G401 (cell line): ENCODE measurements at places on chromosomes 5 and 9.

DNA sequence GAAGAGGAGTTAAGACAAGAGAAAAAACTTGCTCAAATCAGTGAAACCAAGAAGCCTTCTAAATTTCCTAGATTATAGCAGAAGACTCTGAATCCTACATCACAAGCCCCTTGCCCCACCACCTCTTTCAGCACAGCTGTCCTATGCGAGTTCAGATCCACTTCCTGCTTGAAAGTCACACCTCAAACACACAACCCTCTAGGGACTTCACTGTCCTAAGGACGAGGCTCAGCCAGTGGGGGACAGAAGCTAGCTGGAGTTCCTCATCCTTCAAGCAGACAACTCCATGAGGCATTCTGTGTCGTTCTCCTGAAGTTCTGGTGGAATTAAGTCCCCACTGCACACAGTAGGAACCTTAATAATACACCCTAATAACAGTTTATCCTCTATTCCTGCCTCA is 44.3 kb downstream of the NRG2 start:
- DNase-seq: no peak

DNA sequence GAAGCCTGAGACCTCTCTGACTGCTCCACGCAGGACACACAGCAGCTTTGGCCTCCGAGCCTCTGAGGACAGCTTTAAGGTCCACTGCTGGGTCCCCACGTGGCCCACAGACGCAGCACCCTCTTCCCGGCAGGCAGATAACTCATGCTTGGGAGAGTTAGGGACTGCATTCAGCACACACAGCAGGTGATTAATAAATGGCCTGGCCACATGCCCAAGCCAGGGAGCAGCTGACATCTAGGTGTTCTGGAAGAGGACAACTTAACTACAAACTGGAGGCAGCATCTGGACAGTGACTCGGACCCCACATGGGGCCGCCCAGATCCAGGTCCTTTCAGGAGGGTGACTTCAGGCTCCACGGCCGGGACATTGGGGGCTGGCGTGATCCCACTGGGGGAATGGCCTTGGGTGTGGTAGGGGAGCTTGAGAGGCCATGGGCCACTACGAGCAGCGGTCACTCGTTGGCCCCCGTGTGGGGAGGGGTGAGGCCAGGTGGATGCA is 11.3 kb downstream of the NINJ1 start:
- DNase-seq: no peak

GRCh38 chr9:96149533-96150280 is 152.3 kb downstream of the HSD17B3 start:
- DNase-seq: no peak

DNA sequence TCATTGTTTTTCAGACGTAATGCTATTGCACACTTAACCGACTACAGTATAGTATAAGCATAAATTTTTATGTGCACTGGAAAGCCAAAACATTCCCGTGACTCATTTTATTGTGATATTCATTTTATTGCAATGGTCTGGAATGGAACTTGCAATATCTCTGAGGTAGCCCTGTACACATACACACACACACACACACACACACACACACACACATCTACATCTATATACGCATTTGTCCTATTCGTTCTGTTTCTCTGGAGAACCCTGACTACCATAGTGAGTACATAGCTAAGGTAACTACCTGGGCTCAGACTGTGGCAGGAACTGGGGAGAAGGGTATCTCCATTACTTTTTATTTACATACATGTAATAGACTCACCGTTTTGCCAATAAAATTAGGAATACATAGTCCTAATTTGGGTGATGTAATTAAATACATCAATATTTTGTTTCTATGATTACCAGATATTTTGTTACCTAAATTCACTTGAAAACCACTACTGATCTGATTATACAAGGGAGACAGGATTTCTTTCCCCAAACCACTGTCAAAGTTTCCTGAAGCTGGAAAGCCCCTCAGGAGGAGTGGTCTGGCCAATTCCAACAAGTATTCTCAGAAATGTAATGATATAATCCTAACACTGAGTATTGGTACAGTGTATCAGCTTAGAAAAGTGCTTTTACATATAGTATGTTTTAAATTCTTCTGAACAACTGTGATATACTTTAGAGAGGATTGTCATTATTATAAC is 74.0 kb upstream of the PLPP1 start:
- no peak for DNase-seq

DNA sequence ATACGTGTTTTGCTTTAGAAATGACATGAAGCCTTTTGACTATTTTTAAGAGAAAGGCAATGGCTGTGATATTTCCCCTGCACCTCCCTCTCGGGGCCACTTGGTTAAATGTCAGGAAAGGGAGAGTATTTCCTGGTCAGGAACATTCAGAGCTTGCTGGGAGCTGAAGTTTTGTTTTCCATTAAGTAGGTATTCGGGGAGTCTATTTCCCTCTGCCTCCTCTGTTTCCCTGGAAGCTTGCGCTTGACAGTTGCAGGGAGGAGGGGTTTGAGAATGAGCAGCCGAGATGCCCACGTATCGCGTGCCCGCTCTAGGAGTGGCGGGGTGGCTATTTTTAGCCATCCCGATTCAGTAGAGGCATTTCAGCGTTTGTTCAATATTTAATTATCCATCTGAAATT is 6.7 kb downstream of the DAB2IP start:
- peak; percentile 77 for DNase-seq

DNA sequence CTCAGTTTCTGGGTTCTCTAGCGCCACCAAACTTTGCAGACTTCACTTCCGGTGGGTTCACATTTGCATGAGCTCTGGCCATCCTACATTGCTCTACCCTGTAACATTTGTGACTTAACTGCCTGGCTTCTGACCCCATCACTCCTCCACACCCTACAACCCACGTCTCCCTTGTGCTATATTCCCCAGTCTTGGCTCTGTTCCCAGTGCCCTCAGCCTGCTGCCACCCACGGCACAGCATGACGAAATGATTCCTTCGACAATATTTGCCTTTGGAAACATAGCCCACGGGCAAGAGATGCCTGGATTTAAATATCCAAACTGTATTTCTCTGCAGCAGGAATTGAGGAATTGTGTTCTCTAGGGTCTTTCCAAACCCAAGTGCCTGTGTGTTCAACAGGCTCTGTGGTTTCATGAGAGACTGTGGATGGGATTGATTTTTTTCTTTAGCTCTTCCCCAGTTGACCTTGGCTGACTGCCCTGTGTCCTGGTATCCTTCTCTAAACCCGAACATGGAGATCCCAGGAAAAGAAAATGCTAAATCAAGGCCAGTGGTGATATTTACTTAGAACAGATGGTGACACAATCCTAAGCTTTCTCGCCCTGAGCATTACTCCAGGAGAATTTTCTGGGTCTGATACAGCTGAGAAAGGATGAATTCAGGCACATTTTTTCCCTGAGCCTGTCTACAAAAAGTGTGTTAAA is 44.4 kb upstream of the GRIA1 start:
- DNase-seq: no peak

- DNase-seq: no peak
Observed at GRCh38 chr9:72193478-72193881, 44.2 kb downstream of the GDA start.

DNA sequence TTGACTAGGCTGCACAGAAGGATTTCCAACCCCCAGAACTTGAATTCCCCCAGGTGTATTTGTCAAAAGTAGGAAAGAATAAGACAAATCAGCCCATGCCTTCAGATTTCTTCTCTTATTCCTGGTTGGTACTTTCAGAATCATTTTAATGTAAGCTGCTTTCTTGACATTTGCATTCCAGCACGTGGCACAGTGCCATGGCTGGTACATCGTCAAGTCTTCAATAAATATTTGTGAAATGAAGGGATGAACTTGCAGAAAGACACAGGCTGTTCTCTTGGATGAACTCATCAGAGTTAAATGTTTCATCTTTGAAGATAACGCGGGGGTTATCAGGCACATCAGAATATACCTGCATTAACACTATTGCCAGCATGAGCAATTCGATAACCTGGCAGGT is 14.5 kb downstream of the KCNIP1 start:
- no peak for DNase-seq

- DNase-seq: no peak
Observed at GRCh38 chr9:134053941-134054761, 13.7 kb downstream of the BRD3 start.

- DNase-seq: no peak
Observed at GRCh38 chr5:96214442-96215197, 218.4 kb downstream of the PCSK1 start.

GRCh38 chr5:53069626-53070025 is 39.9 kb downstream of the MOCS2 start:
- peak; percentile 29 for DNase-seq

DNA sequence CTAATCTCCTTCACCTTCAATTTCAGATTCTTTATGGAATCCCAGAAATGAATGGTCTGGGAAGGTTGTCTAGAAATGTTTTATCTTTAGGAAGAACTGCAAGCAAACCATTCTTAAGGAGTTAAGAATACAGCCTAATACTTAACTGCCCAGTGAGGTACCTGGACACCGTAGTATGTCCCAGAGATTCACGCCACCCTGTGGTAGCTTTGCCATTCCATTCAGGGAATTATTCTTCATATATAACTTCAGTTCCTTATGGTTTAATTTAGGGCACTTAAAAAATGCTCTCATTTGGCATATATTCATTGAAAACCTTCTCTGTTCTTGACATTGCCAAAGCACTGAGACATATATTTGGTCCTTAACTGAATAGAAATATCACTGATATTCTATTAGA is 49.7 kb downstream of the ACTBL2 start:
- no peak for DNase-seq

DNA sequence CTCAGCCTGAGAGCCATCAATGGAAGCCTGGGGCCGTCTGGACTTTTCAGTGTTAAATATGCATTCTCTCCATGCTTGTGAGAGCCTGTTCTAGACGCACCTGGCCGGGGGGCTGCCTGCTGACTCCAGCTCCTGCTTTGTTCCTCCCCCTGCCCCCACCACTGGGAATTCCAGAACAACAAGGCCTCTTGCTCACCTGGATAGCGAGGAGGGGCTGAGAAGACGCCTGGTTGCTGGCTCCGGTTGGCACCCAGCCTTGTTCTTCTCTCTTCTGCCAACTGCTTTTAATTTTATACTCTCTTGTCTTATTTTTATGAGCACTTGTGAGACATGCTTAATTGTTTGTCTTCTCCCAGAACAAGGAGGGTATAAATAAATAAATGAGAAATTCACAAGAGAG is 15.0 kb upstream of the RAPGEF1 start:
- no peak for DNase-seq

DNA sequence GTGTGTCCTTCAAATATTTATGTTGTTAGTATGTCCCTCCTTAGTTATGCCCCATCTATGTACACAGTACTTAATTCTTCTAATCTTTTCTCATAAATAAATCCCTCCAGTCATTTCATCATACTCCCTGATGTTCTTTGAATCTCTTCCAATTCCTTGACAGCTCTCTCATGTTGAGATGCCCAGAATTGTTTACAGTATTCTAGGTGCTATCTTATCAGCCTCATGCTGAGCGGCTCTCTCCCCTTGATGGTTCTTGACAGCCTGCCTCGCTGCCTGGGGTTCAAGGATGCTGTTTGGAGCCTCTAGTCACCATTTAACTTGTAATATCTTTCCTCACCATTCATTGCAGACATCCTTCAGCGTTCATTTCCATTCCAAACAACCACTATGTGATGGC is 799.2 kb downstream of the BRINP1 start:
- peak; percentile 53 for DNase-seq

GRCh38 chr9:109775516-109775915 is 4.5 kb upstream of the PALM2AKAP2 start:
- DNase-seq: no peak

DNA sequence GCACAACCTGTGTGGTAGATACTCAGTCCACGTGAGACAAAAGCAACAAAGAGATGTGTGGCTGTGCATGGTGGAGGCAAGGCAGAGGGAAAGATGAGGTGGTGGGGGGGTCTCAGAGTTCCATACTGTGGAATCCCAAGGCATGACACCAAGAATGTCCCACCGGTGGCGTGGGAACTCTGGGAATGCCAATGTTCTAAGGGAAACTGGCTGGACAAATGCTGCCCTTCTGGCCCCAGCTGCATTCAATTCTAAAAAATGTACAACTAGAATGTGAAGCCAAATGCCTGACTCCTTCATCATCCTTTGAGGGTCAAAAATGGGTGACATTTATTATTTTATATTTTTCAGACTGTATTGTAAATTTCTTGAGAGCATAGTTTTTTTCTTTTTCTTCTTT is 58.2 kb upstream of the EQTN start:
- no peak for DNase-seq

DNA sequence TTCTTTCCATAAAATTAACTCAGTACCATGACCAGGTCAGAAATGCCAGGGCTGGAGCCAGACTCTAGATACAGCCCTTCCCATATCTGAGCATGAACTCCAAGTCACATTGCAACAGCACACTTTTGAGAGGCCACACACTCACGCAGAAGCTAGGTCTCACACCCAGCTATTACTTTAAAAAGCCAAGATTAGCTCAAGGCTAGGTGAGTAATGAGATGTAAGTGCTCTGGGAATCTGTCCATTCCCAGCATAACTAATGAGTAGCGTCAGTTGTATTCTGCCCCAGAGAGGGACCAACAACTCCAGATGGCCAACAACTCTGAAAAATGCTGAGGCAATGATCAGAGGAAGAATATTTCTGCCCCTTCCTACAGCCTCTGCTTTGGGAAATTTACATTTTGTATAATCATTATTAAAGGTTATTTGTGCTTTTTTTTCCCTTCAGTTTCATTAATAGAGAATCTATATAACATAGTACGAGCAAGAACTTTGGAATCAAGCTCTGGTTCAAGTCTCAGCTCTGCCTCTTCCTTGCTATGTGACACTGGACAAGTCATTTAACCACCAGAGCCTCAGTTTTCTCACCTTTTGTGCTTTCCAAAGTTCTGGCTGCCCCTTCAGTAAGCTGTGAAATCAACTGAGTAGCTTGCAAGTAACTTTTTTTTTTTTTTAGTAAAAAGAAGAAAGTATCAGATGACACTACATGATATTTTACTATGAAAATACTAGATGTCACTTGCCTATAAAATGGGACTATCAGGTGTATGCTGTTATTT is 118.3 kb downstream of the NR6A1 start:
- DNase-seq: no peak

GRCh38 chr9:89411759-89412158 is 86.2 kb downstream of the SEMA4D start:
- no peak for DNase-seq

- no peak for DNase-seq
Observed at GRCh38 chr5:8053270-8053669, 184.3 kb downstream of the MTRR start.

DNA sequence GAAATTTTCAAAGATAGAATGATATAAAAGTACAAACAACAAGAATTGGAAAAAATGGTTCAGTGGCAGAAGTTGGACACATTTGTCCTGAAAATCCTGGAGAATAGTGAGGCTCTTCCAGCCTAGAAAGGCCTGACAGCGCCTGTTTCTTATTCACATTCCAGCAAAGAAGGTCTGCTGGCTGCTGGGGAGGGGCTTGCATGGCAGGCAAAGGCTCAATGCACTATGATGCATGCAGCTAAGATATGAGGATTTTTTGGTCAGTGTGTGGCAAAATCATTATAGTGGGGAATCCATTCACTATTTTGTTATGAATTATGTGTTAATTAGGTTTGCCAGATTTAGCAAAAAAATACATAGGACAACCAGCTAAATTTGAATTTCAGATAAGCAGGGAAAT is 243.9 kb upstream of the SLC30A5 start:
- no peak for DNase-seq

GRCh38 chr5:107457881-107458280 is 212.9 kb downstream of the EFNA5 start:
- no peak for DNase-seq

- no peak for DNase-seq
Observed at GRCh38 chr5:96852759-96853158, 23.5 kb upstream of the ERAP2 start.

- no peak for DNase-seq
Observed at GRCh38 chr9:133564451-133565116, 30.1 kb downstream of the ADAMTSL2 start.
